ENCODE measurements at places on chromosomes 7 and 10.

DNA sequence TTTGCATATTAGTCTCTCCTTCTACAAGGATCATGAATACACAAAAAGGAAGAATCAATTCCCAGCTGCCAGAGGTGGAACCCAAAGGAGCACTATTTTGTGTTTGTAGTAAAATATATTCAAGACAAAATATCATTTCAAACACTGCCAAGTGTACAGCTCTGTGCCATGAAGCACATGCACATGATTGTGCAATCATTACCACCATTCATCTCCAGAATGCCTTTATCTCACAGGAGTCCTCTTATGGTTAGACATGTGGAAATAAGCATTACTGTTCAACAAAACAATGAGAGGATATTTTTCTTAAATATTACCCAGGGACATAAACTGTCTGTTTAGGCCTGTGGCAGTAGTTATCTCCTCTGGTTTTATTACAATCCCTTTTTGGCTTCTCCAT is 151.4 kb upstream of the PPP1R3A start:
- no peak for DNase-seq

DNA sequence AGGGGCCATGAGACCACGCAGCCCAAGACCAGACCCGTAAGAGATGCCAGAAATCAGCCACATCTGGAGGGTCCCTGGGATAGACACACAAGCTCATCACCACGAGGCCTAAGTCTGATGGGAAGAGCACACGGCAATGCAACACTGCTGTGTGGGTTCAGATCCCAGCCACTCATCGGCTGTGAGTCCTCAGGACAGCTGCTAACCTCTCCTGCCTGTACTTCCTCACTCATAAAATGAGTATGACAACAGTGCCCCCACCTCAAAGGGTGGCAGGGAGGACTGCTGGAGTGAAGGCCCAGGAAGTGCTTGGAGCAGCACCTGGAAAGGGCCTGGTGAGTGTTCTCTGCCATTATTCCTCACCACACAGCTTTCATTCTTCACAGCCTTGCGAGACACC is 60.9 kb downstream of the MAD1L1 start:
- DNase-seq, result no peak

DNA sequence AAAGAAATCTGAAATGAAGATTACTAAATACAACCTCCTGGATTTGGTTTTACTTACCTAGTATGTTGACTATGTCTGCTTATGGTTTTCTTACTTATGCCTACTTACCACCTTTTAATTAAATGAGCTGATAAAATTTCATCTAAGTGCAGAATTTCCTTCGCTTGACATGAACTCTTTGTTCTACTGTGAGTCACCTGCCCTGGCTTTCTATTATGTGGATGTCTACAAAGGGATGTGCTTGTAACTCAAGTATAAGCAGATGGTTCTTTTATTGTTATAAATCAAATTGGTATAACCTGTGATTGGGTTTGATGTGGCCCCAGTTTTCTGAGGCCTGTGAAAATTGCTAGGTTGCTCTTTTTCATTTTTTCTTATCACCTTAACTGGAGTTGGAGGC is 389.1 kb upstream of the ANKRD30A start:
- no peak for DNase-seq

DNA sequence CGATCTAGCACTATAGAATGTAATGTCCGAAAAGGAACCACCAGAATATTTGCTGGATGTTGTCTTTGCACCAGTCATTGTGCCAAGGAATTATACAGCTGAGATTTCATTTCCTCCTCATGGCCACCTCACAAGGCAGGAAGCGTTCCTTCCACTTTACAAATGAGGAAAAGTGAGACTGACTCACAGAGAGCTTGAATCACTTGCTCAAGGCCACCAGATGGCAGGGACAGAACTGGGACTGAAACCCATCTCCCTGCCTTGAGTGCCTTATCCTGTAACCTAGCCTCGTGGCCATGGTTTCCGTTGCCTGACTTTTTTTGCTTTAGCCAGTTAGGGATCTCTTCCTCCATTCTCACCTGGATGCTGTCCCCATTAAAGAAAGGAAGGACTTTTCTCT is 44.7 kb upstream of the PDZD8 start:
- DNase-seq, result no peak

GRCh38 chr10:480928-481552 is 208.4 kb downstream of the DIP2C start:
- no peak for DNase-seq

DNA sequence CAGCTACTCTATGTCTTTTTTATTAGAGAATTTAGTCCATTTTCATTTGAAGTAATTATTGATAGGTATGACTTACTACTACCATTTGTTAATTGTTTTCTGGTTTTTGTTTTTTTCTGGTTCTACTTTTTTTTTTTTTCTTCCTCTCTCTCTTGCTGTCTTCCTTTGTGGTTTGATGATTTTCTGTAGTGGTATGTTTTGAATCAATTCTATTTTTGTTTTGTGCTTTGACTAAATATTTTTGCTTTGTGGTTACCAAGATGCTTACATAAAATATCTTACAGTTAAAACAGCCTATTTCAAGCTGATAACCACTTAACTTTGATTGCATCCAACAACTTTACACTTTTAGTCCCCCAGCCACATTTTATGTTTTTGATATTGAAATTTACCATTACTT is 3.3 kb upstream of the OR2F2 start:
- DNase-seq, result no peak

GRCh38 chr10:125634606-125635005 is 48.4 kb downstream of the TEX36 start:
- no peak for DNase-seq

- DNase-seq, result no peak
These were observed 204.5 kb upstream of the GHITM start for GRCh38 chr10:83934641-83935338.

DNA sequence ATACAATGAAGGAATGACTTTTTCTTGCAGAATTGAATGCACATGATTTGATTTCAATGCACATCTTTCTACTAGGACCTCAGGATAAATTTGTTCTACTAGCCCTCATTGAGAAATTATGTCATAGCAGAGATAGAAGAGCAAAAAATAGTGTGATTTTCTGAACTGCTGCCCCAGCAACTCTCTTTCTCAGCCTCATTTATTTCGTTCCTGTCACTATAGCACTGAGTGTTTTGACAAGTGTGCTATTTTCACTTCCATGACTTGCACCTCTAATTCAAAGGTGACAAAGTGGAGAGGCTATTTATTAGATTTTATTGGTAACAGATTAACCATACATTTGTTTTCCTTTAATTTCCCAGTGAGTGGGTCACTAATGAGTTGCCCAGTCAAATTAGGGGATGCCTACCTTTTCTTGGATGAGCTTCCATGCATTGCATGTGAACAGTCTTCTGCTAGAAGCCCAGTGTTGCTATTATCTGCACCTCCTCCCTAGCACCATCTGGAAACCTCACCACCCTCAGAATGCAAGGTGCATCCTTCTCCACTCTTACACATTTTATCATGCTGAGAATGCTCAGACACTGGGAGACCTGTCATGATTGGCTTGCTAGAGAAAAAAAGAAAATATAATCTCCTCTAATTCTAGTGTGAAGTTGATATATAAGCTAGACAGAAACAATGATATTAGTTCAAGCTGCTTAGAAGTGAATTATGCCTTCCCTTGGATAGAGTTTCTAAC is 119.6 kb upstream of the CTTNBP2 start:
- DNase-seq, result no peak

GRCh38 chr10:112221545-112221944 is 38.0 kb upstream of the GPAM start:
- no peak for DNase-seq
